ENCODE measurements at places on chromosomes 11 and 22. TPM values are rescaled to one million over a fixed set of nuclear protein-coding genes. Genes with fewer than 3 reads are reported as not detected.
A peak's percentile ranks its signal among the peaks of the same experiment; 100 is the strongest.

GRCh38 chr11:20277014-20277413 is 86.5 kb upstream of the HTATIP2 start:
- DNase-seq, result no peak

- DNase-seq, result peak; percentile 66
Observed at GRCh38 chr22:41976070-41976901, 7.0 kb downstream of the SEPTIN3 start.

DNA sequence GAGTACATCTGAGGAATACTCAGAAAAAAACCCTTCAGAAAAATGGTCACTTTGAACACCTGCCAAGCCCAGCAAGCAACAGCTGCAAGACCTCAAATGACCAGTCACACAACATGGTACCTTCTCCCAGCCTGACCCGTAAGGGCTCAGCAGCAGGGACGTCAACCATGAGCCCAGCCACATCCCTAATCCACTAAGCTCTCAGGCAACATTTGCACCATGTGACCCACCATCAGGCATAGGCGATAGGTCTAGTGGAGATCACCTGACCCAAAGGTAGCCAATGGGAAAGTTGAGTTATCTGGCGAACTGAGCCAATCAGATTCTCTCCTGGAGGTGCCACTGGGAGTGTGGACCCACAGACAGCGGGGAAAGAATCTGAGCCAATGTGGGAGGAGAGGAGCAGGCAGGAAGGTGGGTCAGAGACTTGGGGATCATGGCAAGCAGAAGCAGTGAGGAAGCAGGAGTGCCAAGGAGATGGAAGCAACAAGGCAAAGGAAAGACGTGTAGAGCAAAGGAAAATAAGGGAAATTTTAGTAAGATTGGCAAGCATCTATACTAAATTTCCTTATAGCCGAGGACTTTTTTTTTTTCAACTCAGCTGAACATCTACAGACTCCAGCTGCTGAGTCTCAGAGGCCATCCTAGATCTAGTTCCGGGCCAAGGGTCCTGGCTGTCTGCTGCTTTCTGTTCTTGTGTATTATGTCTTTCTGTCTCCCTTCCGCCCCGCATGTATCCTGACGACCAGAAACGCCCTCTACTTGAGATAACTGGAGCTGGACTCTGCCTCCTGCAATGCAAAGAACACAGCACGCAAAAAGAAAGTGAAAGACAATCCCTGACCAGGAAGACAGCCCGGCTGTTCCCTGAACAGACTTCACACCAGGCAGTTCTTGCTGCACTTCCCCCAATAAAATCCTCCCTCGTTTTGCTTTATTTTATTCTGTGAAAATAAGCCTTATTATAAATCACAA is 11.0 kb upstream of the PLAAT2 start:
- no peak for DNase-seq

DNA sequence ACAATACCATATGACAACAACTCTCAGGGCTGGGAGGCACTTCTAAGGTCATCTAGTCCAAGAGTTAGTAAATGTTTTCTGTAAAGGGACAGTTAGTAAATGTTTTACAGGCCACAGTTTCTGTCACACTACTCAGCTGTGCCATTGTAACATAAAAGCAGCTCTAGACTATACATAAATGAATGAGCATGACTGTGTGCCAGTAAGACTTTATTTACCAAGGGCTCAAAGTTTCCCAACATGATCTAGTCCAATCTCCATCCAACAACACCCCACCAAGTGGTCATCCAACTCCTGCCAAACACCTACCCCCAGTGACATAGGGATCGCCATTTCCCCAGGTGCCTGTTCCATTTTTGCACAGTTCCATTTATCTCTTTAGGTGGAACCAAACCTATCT is 12.1 kb downstream of the SERGEF start:
- DNase-seq, result no peak

GRCh38 chr11:1952806-1953482 is 5.8 kb downstream of the MRPL23 start:
- no peak for DNase-seq

DNA sequence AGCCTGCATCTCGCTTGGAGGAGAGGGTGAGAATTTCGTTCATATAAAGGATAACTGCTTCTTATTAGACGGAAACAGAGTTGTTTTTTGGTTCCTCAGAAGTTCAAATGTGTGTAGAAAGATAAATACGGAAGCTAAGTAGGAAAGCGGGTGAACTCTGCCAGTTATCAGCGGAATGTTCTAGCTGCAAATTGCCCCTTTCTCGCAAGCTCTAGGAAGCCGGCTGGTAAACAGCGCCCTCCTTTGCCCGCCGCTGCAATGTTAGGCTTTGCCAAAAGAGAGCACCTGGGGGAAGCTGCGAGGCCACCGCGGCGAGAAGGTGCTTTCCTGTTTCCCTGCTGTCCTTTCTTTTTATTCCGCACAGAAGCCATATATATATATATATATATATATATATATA is 67.0 kb downstream of the IGLL5 start:
- DNase-seq, result no peak

DNA sequence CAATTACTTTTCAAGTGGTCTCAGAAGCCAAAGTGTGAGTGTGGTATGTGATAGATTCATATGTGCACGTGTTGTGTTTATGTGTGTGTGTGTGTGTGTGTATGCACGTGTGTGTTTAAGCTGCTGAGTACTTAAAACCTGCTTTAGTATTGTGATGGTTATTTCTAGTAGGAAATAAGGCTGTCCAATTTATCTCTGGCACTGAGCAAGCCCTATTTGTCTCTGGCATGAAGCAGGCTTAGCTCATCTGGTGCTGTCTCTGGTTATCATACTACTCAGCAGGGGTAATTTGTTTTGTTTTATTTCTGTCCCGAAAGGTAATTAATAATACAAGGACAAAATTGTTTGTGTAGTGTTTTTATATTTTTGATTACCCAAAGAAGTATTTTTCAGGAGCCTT is 333.7 kb downstream of the FAT3 start:
- no peak for DNase-seq

DNA sequence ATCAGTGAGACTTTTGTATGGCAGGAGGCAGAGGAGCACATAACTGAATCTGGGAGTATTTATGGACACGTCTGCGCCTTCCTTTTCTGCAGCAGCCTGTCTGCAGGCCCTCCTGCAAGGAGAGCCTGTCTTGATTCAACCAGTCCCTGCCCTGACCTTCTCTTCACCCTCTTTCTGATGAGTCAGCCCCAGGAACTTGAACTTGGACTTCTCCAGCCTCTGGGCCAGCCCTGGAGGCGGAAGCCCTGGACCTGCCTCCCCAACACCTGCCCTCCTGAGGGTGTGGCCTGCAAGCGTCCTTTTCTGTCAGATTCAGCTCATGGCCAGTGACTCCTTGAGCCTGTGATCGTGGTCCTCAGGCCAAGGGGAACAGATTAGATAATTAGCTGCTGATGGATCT is 20.0 kb downstream of the DAGLA start:
- no peak for DNase-seq

GRCh38 chr11:104096900-104097299 is 60.5 kb downstream of the DDI1 start:
- DNase-seq, result no peak

GRCh38 chr11:82939456-82939855 is 37.9 kb downstream of the DDIAS start:
- no peak for DNase-seq

DNA sequence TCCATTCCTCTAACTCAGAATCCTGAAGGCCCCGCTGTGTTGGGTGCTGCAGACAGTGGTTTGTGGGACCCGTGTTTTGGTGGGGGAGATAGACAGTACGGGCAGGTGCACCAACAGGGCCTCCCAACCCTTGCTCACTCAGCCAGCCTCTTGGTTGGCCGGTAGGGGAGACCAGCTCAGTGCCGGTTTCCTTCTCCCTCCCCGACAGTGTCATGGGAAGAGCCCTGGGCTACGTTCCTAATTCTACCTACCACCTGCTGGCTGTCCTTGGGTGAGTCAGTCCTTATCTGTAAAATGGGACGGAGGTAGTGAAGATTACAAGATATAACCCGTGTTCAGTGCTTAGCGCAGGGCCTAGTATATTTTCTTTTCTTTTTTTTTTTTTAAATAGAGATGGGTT is 5.9 kb downstream of the TMEM134 start:
- DNase-seq, result no peak

GRCh38 chr11:35404388-35404775 is 15.0 kb downstream of the SLC1A2 start:
- no peak for DNase-seq

GRCh38 chr11:96329855-96330510 is 13.0 kb downstream of the MAML2 start:
- DNase-seq, result no peak

GRCh38 chr11:70026012-70026411 is 52.1 kb upstream of the ANO1 start:
- no peak for DNase-seq

DNA sequence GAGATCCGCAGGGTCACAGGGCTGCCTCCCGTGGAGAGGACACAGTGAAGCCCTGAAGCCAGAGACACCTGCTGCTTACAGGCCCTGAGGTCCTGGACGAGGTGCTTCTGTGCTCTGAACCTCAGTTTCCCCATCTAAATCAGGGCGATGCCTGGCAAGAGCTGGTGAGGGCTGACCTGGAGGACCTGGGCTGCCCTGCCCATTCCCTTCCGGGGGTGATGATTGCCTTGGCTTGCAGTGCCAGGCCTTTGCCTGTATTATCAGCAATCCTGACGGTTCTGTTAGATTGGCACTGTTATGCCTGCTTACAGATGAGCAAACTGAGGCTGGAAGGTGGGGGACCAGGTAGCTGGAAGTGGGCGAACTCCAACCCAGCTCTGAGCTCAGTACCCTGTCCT is 7.8 kb upstream of the GTSE1 start:
- DNase-seq, result no peak

DNA sequence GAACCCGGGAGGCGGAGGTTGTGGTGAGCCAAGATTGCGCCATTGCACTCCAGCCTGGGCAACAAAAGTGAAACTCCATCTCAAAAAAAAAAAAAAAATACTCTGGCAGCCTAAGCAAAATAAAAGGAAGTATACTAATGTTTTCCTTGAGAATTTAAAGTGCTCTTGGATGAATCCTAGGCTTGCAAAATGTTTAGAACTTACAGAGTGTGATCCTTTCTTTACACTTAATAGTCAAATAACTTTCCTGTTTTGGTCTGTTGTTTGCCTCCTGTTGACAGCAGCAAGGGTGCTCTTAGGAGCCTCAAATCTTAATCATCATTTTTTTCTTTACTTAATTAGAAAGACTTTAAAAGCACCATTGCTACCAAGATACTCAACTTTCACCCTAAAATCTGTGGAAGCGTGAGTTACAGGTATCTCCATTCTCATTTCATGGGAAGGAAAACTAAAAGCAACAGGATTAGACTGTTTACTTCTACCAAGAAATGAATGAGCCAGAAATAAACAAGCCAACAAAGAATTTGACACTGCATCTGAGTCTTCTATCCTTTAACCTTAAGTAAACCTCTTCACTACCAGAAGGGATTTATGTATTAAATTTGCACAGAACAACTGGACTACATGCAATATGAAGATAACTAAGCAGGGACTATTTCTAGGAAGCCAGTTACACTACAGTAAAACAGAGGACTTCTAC is 38.7 kb upstream of the CRTAM start:
- DNase-seq, result no peak

The ALKBH8 gene
- 11.6 TPM for total RNA-seq

The PRDX5 gene
- 86.7 TPM for total RNA-seq

The SCGB1C1 gene
- not detected for total RNA-seq

The SLC22A8 gene
- total RNA-seq, result not detected

The TMEM126B gene
- total RNA-seq, result 34.4 TPM

The OR52E8 gene
- total RNA-seq, result not detected

The MUC2 gene
- 1.4 TPM for total RNA-seq
